Activated CD4-positive, alpha-beta T cell treated with anti-CD3 and anti-CD28 coated beads, Interleukin-2, Interleukin-6, amounts not matched to agents 100 ng/mL and 50 ng/mL, durations not matched to agents 16 hours and 8 hours (primary cell): ENCODE measurements at places on chromosomes 7 and 10.

- no peak for DNase-seq
These were observed 145.0 kb downstream of the WDR37 start for GRCh38 chr10:1200866-1201807.

DNA sequence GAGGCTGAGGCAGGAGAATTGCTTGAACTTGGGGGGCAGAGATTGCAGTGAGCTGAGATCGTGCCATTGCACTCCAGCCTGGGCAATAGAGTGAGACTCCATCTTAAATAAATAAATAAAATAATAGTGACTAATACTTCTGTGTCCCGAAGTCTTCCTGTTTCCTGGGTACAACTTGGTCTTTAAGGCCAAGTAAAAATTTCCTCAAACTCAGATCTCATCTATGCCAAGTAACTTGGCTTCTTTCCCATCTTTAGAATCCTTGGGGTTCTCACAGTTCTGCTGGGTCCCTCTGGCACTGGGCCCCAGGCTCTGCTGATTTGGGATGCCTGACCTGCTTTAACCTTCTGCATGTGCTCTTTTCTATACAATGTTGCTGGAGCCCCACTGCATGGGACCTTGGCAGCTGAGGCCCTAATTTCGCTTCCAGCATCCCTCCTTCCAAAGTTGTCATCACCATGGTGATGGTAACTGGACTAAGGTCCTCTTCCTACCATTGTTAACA lies 22.7 kb upstream of the AKR1B10 start:
- DNase-seq = no peak

GRCh38 chr7:106050746-106051117 lies 61.4 kb downstream of the SYPL1 start:
- no peak for DNase-seq

GRCh38 chr10:77279207-77279606 lies 358.4 kb downstream of the KCNMA1 start:
- peak; percentile 18 for DNase-seq

GRCh38 chr7:80467069-80467468 lies 44.8 kb downstream of the GNAT3 start:
- DNase-seq = no peak

GRCh38 chr10:24010436-24010970 lies 198.4 kb upstream of the KIAA1217 start:
- no peak for DNase-seq

GRCh38 chr7:37318541-37318940 lies 130.1 kb downstream of the ELMO1 start:
- no peak for DNase-seq

- DNase-seq = no peak
These were observed 41.9 kb downstream of the CALML3 start for GRCh38 chr10:5566614-5567013.

DNA sequence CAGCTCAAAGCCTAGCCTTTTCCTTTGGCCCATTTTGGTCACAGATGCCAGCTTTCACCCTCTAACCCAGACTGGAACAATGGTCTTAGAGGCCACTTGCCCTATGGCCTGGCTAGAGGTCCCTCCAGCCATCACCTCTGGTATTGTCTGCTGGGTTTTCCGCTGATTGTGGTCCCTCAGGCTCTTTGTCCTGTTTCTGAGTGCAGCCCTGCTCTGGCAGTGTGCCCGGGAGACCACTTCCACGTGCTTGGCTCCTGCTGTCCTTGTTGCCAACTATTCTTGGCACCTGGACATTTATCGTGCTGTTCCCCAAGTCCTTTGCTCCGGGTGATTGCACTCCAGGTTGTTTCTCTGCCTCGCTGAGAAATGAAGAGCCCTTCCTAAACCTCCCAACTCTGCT lies 53.3 kb upstream of the FAM180A start:
- no peak for DNase-seq

DNA sequence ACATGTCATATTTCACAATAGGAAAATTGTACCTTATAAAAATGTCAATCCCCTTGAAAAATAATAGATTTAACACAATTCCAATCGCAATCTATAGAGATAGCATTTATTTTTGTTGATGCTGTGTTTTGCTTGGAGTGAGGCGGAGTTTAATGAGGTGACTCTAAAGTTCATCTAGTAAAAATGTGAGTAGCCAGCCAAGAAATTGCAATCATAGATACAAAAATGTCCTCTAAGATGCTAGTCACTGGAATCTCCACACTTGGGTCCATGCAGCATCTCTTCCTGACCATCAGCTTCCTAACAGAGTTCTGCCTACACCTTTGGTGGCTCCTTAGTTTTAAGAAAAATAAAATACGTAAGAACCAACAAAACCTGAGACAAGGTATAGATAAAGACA lies 44.9 kb downstream of the GLI3 start:
- no peak for DNase-seq

GRCh38 chr7:146378196-146378595 lies 261.6 kb downstream of the CNTNAP2 start:
- DNase-seq = no peak

DNA sequence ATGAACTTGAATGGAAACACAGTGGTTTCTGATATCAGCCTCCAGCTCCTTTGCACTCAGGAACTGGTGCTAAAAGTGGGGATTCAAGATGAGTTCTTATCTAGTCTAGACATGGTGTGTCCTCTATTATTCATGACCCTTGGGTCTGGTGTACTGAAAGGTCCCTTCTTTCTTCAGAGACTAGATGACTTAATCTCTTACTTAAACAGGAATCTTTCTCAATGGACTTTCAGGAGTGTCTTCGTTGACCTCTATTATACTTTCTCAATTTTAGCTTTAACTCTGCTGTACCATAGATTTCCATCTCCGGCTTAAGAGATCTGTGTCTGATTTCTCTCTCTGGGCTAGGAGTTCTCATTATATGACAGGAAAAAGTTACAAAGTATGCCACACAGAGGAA lies 83.5 kb upstream of the INHBA start:
- no peak for DNase-seq

DNA sequence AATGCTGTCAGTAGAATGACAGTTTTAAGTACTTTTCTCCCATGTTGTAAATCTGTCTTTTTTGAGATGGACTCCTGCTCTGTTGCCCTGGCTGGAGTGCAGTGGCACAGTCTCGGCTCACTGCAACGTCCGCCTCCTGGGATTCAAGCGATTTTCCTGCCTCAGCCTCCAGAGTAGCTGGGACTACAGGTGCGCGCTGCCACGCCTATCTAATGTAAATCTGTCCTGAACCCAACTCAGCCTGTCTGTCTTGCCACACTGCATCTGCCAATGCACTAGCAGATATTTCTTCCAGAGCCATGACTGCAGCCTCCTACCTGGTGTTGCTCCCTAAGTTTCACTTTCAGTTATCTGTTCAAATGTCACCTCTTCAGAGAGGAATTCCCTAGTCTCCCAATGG lies 264.1 kb downstream of the PHF14 start:
- no peak for DNase-seq

DNA sequence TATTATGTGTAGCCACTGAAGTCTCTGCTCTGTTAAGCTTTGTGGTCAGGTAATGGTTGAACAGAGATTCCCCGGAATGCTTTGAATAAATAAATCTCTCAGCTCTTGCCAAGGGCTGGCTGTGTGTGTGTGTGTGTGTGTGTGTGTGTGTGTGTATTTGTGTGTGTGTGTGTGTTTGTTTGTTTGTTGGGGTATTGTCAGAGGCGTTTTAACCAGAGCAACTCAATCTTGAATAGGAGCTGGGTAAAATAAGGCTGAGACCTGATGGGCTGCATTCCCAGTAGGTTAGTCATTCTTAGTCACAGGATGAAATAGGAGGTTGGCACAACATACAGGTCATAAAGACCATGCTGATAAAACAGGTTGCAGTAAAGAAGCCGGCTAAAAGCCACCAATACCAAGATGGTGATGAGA lies 256.2 kb upstream of the CACNA2D1 start:
- no peak for DNase-seq

GRCh38 chr7:101373812-101374614 lies 11.3 kb downstream of the COL26A1 start:
- no peak for DNase-seq

- DNase-seq = no peak
These were observed 49.6 kb upstream of the SORCS3 start for GRCh38 chr10:104591441-104591840.

- DNase-seq = peak; percentile 0
These were observed 727.9 kb upstream of the KCND2 start for GRCh38 chr7:119545118-119545517.

DNA sequence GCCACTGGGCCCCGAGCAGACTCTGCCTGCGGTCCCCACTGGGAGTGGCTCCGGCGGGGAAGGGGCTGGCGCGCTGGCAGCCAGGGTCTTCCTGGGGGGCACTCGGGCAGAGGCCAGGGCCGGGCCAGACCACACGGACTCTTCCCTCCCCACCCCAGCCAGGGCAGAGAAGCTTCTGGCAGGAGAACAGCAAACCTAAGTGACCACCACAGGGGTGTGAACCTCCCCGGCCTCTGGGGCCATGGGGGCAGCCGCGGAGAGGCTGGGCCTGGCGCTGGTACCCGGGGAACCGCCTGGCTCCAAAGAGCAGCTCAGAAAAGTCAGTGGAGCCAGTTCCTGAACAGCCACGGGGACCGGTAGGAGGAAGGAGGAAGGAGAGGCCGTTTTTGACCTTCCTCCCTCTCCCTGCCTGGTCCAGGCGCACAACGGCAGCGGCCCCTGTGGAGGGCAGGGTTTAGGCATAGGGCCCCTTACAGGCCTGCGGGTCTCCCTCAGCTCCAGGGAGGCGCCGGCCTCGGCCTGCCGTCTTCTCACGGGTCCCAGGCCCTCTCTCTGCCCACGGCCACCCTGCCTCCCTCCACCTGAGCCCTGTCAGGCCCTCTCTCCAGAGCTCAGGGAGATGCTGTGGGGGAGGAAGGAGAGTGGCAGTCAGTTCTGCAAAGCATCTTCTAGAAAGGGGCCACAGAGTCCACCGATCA lies 51.8 kb downstream of the TMEM209 start:
- no peak for DNase-seq

DNA sequence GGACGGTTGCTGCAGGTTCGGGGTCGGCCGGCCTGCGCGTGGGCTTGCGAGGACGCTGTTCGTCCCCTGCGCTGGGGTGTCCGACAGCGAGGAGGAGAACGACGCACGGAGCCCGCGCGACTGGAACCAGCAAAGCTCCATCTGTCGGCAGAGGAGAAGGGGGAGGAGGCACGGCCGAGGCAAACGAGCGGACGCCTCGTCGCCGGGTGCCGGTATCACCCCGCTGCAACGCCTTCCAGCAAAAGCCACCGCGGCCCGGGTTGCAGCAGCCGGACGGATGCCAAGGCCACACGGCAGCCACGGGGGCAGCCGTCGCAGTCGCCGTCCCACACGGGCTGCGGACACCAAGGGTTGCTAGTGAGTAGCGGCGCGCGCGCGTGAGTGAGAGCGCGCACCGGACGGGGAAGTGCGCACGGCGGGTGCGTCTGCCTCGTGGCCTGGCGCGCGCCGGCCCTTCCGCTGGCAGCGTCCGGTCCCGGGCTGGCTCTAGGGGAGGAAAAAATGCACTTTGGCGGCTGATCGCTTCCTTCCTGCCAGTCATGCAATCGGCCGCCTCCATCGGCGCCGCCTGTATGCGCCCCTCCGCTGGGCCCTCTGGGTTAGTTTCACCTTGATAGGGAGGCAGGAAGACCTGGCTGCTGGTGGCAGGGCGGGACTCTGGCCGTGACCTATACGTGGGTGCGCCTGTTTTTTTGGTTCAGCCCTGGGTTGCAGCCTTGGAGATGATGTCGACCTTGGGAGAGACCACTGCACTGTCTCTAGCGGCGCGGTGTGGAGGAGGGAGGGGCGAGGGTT lies 434 bp downstream of the STAMBPL1 start:
- DNase-seq = peak; percentile 92

DNA sequence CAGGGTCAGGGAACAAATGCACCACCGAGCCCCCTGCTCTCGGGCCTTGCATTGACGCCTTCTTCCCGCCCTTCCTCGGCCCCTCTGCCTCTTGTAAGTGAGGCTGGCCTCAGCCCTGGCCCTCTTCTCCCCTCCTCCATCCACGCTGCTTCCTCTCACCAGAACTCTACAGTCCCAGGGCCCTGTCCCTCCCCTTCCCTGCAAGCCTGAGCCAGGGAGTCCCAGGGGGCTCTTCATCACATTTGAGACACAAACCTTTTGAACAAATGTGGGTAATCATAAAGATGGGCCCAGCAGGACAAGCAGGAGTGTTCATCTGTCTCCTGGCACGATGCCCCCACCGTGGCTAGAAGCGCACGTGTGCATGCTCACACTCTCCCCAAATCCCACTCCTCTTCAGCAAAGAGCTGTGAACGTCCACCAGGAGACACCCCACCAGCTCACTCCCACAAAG lies 57.7 kb downstream of the SLIT1 start:
- no peak for DNase-seq

- DNase-seq = no peak
These were observed 99.8 kb downstream of the SND1 start for GRCh38 chr7:127751490-127752448.

GRCh38 chr7:1513657-1514095 lies 9.5 kb upstream of the INTS1 start:
- DNase-seq = no peak

DNA sequence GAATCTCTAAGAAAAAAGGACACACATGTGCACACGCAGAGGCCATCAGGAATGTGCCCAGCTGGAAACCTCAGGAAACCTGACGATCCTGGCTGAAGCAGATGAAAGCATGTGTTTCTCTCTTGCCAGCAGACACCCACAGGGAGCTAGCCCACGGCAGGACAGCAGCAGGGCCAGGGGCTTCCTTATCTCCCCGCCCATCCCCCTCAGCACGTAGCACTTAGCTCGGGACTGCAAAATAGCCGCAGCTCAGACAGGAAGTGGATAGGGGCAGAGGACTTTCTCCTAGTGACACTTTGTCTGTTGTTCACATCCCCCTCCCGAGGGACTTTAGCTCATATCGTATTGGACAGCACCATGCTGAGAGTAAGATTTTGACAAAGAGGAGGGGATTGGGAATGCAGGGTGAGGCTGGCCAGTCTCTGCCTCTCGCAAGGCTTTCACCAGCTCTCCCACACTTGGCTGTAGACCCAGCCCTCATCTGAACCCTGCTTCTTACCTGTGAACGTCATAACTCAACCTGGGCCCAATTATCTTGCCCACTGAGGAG lies 63.8 kb downstream of the MKI67 start:
- peak; percentile 39 for DNase-seq

- no peak for DNase-seq
These were observed 200.5 kb upstream of the HPS1 start for GRCh38 chr10:98646998-98647917.

- no peak for DNase-seq
These were observed 22.4 kb downstream of the SND1 start for GRCh38 chr7:127674361-127674760.

DNA sequence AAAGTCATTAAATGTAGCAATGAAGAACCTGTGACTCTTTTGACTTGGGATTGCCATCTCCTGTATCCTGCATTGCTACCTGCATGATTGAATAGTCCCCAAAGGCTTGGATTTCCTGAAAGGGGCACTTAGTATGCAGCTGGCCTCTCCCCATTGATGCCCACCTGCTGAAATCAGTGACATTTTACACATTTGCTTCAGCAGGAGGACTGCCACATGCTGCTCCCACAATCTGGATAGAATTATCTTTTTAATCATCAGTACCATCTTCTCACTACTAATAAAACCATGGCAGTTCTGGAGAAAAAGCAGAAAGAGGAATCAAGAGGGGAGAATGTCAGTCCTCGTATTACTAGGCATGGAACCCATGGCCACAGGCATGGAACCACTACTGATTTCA lies 67.8 kb downstream of the SLC13A1 start:
- no peak for DNase-seq
